Ecto neural progenitor cell (in vitro differentiated cells): ENCODE measurements at places on chromosomes 6 and 20.
A peak's percentile ranks its signal among the peaks of the same experiment; 100 is the strongest.

- DNase-seq, result no peak
Observed at GRCh38 chr6:95629551-95629950, 52.2 kb downstream of the MANEA start.

GRCh38 chr6:11496152-11497060 is 41.1 kb upstream of the TMEM170B start:
- DNase-seq, result peak; percentile 68

DNA sequence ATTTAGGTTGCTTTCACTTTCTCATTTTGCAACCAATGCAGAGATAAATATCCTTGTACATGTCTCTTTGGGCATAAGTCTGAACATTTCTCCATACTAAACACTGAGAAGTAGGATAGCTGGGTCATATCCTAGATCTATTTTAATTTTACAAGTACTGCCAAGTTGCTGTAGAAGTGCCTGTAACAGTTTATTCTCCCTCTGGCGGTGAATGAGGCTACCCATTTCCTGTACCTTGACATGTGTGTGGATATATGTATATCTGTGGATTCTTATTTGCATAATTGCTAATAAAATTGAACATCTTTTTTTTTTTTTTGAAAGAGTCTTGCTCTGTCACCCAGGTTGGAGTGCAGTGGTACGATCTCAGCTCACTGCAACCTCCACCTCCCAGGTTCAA is 48.0 kb upstream of the PNRC1 start:
- no peak for DNase-seq

GRCh38 chr6:142207265-142207877 is 60.3 kb downstream of the VTA1 start:
- DNase-seq, result peak; percentile 57

DNA sequence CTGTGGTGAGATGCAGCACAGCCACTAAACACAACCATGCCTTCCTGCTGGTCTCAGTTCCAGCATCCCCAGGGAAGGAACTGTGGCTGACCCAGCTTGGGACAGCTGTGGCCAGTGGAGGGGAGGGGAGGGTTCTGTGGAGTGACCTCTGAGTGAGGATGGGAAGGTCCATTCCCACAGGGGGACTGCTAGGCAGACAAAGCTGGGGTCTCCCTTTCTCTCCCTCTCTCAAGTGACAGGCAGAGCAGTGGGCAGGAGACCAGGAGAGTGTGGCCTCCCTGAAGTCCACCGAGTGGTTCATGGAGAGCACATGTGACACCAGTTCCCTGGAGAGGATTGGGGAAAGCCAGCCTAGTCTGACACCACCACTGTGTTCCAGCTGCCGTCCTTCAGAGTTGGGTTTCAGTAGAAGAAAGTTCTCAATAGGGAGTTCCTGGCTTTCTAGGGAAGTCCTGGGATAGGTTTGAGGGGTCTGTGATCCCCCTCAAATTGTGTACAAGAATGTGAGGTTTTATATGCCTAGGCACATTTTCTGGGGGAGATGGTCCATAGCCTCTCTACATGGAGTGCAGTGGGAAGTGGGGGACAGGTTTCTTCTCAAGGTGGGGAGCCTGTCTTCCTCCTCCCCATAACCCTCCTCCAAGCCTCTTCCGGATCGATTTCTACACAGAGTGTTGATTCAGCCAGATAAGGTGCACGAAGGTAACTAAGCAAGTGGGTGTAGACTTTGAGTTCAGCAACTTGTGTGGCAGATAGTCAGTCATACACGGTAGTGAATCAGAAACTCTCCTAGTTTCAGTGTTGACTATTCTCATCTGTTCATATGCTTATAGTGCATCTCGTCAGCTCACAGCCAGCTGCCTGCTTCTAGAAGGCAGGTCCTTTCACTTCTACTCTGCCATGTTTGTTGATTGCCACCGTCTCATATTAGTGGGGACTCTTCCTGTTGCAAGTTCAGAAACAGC is 18.9 kb downstream of the MANBAL start:
- no peak for DNase-seq

GRCh38 chr6:110296241-110297025 is 61.7 kb downstream of the METTL24 start:
- DNase-seq, result no peak

DNA sequence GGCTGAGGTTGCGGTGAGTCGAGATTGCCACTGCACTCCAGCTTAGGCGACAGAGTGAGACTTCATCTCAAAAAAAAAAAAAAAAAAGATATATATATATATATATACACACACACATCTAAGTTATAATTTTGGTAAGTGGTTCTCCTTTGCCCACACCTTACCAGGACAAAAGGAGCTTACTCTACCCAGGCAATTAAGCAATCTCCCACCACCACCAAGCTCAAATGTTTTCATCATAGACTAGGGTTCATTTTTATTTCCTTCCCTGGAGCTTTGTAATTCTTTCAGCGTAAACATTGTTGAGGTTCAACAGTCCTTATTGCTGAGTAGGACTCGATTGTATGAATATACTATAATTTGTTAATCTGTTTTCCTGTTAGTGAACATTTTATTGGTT is 23.5 kb downstream of the AMD1 start:
- DNase-seq, result no peak

GRCh38 chr20:43322851-43323250 is 133.1 kb upstream of the PTPRT start:
- no peak for DNase-seq

GRCh38 chr6:35058358-35058675 is 82.8 kb downstream of the TCP11 start:
- DNase-seq, result no peak
